Frontal cortex (tissue), 4 donors: ENCODE measurements at places on chromosomes 3 and 15. TPM values are rescaled to one million over a fixed set of nuclear protein-coding genes. Genes with fewer than 3 reads are reported as not detected.

Gene NR1I2
- 0.82 TPM for total RNA-seq

Gene B3GALNT1
- 152 TPM for total RNA-seq

Gene DLL4
- total RNA-seq = 4.1 TPM

Gene IVD
- total RNA-seq = 15.1 TPM

Gene TMIE
- total RNA-seq = 1.2 TPM

Gene ISY1
- 13.9 TPM for total RNA-seq

Gene FSIP1
- 17.5 TPM for total RNA-seq

Gene VEPH1
- total RNA-seq = 13.0 TPM
